ENCODE measurements at places on chromosomes 3 and 15. TPM values are rescaled to one million over a fixed set of nuclear protein-coding genes. Genes with fewer than 3 reads are reported as not detected.

GRCh38 chr15:83250781-83251180, 33.7 kb downstream of the BNC1 start:
- DNase-seq = no peak

- no peak for DNase-seq
These were observed 51.7 kb downstream of the TRANK1 start for GRCh38 chr3:36893137-36893557.

GRCh38 chr3:50204804-50205412, at the start of gene SLC38A3:
Gene SLC38A3, plus strand, starts transcription at chr3:50205271. Its CDS starts 8,929 bp downstream, at chr3:50214200.
- DNase-seq = peak; percentile 39

- no peak for DNase-seq
These were observed 10.9 kb downstream of the EIF4G1 start for GRCh38 chr3:184325269-184325668.

GRCh38 chr3:161848376-161848775, 351.8 kb downstream of the OTOL1 start:
- DNase-seq = no peak

- DNase-seq = no peak
These were observed 92.2 kb downstream of the APBA2 start for GRCh38 chr15:28978011-28978378.

DNA sequence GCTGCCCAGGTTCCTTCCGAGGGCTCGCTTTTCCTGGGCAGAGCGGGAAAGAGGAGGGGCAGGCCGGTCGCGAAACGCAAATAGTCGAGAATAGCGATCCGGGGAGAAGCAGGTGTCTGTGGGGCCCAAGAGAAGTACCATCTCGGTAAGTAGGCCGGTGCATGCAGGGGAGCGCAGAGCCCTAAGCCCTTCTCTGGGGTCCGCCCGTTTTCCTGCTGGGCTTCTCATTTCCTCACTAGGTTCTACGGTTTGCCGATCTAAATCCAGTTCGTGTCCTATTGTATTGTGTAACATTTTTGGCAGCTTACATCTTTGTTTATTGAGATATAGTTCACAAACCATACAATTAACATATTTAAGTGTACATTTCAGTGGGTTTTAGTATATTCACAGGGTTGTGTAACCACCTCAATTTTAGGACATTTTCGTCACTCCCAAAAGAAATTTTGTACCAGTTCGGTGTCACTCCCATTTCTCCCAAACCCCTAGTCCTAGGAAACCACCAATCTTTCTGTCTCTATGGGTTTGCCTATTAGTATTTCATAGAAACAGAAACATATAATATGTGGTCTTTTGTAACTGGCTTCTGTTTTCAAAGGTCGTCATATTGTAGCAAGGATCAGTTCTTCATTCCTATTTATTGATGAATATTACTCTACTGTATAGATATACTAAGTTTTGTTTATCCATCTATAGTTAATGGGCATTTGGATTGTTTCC, 6.8 kb upstream of the TRIM69 start:
- no peak for DNase-seq

DNA sequence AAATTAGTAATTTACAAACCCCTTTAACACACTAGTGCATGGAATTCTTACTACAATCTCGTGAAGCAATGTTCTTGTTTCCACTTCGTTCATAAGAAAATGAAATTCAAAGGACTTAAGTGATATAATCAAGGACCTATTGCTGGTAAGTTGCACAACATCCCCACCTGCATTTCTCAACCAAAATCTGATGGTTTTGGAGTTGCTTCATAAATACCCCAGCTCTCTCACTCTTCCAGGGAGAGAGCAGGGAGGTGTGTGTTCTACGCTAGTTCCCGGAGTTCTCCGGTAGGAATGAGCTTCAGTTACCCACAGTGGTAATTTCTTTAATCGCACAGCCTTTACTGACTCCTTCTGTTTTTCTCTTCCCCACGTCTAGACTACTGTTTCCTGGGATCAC, 81.8 kb downstream of the LRRN1 start:
- no peak for DNase-seq

- no peak for DNase-seq
These were observed 363 bp downstream of the GTF2E1 start for GRCh38 chr3:120742849-120743365.

GRCh38 chr3:13009132-13009945, 63.9 kb downstream of the IQSEC1 start:
- DNase-seq = no peak

GRCh38 chr3:115363071-115363470, 216.0 kb upstream of the ZBTB20 start:
- DNase-seq = no peak

DNA sequence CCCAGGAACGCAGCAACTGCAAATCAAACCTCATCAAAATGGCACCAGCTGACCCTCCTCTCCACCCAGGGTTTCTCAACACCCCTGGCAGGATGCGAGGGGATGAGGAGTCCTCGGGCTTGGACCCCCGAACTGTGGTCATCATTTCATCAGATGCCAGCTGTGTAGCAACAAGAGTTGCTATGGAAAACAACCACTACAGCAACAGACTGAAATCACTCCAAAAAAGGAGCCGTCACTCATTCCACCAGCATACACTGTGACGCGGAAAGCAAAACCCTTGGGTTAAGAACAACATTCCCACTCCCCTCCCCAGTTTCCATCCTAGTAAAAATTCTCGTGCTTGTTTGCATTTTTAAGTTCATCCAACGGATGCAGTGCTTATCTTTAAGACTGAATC, 40.1 kb downstream of the VGLL4 start:
- no peak for DNase-seq

DNA sequence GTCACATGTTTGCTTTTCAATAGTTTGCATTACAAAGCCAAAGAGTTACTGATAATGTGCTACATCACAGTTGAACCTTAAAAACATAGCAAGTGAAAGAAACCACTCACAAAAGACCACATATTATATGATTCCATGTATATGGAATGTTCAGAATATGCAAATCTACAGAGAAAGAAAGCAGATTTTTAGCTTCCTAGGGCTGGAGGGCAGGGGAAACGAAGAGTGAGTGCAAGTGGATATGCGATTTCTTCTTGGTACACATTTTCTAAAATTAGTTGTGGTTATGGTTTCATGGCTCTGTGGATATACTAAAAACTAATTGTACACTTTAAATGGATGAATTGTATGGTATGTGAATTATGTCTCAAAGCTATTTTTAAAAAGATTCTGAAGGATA, 4.0 kb upstream of the GBE1 start:
- no peak for DNase-seq

DNA sequence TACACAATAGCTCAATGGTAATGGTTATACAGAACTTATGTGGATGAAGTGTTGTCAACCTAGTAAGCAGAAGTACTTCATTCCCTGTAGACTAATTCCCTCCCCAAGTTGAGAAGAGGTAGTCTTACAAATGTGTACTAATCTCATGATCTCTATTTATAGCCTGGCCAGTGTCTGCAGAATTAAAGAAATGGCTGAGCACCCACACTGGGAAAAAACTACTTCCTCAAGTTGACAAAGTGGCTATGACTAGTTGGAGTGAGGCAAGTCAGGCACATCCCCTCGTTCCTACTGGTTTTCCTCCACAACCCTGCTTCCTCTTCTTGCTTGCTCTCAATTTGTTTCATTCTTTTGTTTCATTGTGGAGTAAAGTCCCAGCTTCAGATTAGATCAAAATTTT, 566.7 kb upstream of the ZNF717 start:
- no peak for DNase-seq

GRCh38 chr3:12196684-12197083, 38.0 kb upstream of the TIMP4 start:
- DNase-seq = no peak

GRCh38 chr3:195705081-195705991, 15.4 kb upstream of the MUC20 start:
- DNase-seq = no peak

- no peak for DNase-seq
These were observed 352.1 kb downstream of the SHQ1 start for GRCh38 chr3:72496051-72496670.

DNA sequence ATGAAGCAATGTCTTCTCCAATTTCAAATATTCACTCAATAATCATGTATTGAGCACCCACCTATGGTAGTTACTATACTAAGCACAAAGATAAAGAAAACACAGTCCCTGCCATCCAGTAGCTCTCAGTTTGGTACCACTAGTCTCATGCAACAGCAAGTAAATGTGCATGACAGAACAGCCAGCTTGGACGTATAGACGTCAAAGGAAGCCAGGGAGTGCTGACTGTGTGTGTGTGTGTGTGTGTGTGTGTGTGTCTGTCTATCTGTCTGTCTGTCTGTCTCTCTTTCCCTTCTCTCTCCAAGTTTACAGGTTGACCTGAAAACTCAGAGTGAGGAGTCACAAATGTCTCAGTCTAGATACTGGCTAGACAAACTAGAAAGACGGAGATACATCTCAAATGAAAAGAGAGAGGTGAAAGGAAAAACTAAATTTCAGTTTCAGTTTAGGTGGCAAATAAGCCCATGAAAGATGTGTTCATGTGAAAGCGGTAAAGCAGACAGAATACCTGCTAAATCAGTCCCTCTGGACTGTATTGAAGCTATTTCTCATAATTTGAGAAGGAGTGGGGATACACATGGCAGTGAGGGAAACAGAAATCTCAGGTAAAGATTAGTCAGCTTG, 141.1 kb upstream of the PTPRG start:
- no peak for DNase-seq

DNA sequence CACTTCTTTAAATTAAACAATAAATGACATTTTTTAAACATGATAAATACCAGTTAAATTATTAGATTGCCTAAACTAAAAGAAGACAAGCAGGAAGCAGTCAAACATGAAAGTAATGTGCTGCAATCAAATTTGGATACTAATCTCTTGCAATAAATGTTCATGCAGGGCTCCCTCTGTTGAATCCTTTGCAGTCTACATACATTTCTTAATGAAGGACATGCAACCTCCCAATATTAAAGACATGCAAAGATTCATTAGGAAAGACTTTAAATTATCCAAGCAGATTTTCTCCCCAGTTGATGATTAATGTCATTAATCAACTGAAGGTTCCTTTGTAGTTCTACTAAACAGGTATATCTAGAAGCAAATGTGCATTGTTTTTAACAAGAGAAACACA, 245.4 kb downstream of the ZIC4 start:
- DNase-seq = no peak

- DNase-seq = no peak
These were observed 26.0 kb downstream of the LARS2 start for GRCh38 chr3:45414341-45414740.

DNA sequence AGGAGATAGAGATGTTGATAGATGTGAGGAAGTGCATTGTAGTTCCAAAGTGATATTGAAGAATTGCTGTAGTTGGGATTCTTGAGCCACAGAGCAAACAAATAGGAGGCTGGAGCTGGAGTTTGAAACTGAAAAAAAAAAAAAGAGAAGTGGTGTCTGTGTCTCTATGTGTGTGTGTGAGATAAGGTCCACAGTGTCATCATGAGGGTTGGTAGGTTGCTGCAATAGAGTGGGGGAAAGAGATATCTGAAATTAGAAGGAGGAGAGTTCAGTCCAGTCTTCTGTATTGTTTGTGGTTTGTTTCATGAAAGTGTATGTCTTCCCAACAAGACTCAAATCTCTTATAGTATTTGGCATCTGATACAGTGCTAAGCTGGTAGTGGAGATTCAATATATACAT, 37.3 kb upstream of the CACNA1D start:
- DNase-seq = no peak

DNA sequence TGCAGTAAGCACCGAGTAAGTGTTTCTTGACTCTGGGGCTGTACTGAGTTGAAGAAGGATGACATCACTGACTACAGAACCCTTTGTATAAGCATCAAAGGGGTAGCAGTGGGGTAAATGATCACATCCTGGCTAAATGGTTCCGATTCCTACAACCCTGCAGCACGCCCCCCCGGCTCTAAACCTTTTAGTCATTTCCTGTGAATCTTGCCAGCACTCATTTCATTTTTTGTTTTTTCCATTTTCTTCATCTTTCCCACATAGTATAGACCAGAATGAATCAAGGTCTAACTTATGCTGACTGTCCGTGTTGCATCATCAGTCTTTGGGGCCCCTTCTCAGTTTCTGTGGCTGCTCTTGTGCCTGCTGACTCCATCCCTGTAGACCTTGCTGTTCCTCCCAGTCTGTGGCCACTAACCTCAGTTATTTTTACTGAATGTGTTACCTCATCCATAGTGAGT, 383.1 kb upstream of the TPRG1 start:
- no peak for DNase-seq

- DNase-seq = no peak
These were observed 3.4 kb downstream of the TMEM212 start for GRCh38 chr3:171846597-171846996.

GRCh38 chr3:160755776-160756304, at the start of gene PPM1L:
Gene PPM1L, plus strand, starts transcription at chr3:160756231.
- peak; percentile 42 for DNase-seq

DNA sequence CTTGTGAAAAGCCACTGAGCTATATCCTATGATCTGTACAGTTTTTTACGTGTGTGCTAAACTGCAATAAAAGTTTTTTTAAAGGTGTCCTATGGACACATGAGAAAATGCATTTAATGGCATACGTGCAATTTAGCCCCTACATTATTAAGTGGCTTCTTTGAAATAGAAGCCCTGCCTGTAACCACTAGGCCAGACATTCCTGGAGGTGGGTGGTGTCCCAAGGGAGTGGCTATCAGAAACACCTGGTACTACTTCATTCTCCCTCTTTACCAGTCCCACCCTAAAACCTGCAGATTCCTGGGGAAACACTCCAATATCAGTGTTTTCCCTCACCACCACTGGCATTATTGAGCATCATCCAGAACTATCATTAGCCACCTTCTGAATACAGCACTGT, 100.0 kb downstream of the OXNAD1 start:
- DNase-seq = no peak

DNA sequence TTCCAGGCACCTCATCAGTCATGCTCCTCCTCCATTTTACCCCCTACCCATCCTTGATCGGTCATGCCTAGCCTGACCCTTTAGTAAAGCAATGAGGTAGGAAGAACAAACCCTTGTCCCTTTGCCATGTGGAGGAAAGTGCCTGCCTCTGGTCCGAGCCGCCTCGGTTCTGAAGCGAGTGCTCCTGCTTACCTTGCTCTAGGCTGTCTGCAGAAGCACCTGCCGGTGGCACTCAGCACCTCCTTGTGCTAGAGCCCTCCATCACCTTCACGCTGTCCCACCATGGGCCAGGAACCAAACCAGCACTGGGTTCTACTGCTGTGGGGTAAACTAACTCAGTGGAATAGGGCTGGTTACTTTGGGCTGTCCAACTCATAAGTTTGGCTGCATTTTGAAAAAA, 52.6 kb downstream of the CAPN3 start:
- no peak for DNase-seq

GRCh38 chr3:52481819-52482521, 13.2 kb upstream of the STAB1 start:
- no peak for DNase-seq

- DNase-seq = no peak
These were observed 43.1 kb upstream of the SACM1L start for GRCh38 chr3:45646051-45646585.

GRCh38 chr3:130276203-130276803, 69.2 kb upstream of the COL6A5 start:
- DNase-seq = peak; percentile 36

The GRAMD1C gene
- polyA plus RNA-seq = 18.8 TPM

The MAPKAPK3 gene
- 38.4 TPM for polyA plus RNA-seq

The STRA6 gene
- 35.4 TPM for polyA plus RNA-seq

The BMF gene
- polyA plus RNA-seq = 45.1 TPM

The GALNT15 gene
- 3.1 TPM for polyA plus RNA-seq

The ANKDD1A gene
- polyA plus RNA-seq = 5.3 TPM

The GRAMD2A gene
- 7.0 TPM for polyA plus RNA-seq

The GNAT1 gene
- not detected for polyA plus RNA-seq

The ATG7 gene
- 26.6 TPM for polyA plus RNA-seq

The DOCK3 gene
- polyA plus RNA-seq = 1.5 TPM

The EXOG gene
- polyA plus RNA-seq = 12.2 TPM

The ATP10A gene
- 2.1 TPM for polyA plus RNA-seq

The ACP3 gene
- 62.6 TPM for polyA plus RNA-seq

The UBP1 gene
- polyA plus RNA-seq = 107 TPM

The C3orf20 gene
- 0.34 TPM for polyA plus RNA-seq

The NR1I2 gene
- 0.66 TPM for polyA plus RNA-seq

The ATP13A5 gene
- 0.09 TPM for polyA plus RNA-seq

Measured in renal cortex interstitium (tissue), 15 donors.